Stimulated activated CD4-positive, alpha-beta T cell treated with anti-CD3 and anti-CD28 coated beads, Interleukin-12 subunit alpha, Interleukin-12 subunit beta, amount 100 ng/mL, for 48 hours (primary cell): ENCODE measurements at places on chromosomes 6 and 20.
A peak's percentile ranks its signal among the peaks of the same experiment; 100 is the strongest.

DNA sequence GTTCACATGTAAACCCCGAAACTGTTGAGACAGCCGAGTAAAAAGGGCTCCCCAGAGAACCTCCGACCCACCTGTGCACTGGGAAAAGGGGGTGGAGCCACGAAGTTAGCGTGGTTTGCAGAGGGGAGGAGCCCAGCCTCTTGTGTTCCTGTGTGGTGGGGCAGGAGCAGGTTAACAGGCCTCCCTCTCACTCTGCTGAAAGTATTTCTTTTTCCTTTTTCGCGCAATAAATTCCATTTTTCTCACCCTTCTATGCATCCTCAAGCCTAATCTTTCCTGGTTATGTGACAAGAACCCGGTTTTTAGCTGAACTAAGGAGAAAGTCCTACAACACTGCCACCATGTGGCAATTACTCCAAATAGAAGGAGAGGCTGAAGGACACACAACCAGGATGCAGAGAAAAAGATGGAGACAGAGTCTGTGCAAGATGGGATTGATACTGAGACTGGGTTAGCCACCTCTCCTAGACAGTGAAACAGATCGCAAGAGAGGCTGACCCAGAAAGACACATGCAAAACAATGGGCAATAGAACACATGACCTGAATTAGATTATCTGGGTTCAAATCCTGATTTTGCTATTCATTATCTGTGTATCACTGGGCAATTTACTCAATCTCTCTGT, 168.7 kb upstream of the PRSS16 start:
- DNase-seq = peak; percentile 35

DNA sequence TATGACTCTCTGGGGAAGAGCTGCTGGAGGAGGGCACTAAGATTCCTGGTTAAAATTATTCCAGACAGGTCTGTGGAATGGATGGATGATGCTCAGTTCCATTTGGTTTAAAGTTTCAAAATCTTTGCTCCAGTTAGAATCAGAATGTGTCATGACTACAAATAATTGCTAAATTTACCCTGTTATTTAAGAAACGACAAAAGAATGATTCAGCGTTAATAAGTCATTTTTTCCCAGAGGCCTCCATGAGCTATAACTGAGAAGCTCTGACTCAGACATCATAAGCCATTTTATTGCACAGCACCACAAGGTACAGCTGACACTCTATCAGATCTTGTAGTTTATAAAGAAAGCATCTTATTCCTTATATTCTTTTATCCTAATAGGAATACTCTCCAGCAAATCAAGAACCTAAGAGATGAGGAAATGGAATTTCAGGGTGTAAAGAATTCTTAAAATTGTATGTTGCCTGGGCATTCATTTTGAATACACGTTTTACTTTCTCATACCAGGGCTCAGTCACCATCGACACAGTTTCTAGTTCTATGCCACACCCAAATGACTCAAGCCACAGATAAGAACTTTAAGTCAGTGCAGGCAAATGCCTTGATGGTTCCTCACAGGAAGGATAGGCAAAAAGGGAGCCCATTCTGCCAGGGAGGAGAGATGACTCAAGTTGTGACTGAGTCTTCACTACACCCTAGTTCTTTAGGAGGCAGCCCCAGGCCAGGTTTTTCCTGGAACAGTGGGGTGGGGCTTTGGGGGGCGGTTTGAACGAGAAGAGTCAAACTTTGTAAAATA, 636.0 kb downstream of the MMUT start:
- no peak for DNase-seq

- no peak for DNase-seq
Measured at GRCh38 chr6:133756078-133756695, 132.7 kb upstream of the TCF21 start.

GRCh38 chr6:136763716-136764516, 28.4 kb downstream of the MAP3K5 start:
- no peak for DNase-seq

- DNase-seq = no peak
Measured at GRCh38 chr6:21969192-21969591, 327.6 kb downstream of the PRL start.

DNA sequence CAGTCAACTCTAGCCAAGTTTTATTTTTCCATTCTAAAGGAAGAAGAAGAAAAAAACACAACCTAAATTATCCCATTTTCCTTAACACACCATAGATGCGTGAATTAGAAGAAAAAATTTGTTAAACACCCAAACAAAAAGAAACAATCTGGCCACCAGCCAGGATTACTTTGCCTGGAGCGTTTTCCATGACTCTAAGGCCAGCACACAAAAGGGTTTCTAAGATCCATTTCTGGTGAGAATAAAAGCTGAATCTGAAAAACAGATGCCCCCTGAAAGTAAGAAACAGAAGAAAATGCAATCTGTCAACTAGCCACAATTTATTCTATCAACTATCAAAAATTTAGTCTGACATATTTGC, 267.2 kb upstream of the SULF2 start:
- DNase-seq = no peak

DNA sequence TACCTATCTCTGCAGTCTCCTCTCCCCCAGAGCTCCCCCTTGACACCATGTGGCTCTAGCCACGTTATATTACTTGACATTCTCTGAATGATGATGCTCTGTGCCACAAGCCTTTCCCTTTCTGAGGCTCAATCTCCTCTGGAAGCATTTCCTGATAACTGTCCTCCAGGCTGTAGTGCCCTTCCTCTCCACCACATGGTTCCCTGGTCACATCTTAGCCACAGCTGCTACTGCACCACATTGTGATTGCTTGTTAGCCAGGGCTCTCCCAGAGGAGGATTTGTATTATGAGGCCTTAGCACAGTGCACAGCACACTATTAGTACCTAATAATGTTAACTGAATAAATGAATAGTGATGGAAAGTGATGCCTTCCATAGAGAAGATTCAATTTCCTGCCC, 63.9 kb upstream of the RCAN2 start:
- DNase-seq = no peak

- no peak for DNase-seq
Measured at GRCh38 chr6:169988769-169989550, 237.5 kb downstream of the ERMARD start.

DNA sequence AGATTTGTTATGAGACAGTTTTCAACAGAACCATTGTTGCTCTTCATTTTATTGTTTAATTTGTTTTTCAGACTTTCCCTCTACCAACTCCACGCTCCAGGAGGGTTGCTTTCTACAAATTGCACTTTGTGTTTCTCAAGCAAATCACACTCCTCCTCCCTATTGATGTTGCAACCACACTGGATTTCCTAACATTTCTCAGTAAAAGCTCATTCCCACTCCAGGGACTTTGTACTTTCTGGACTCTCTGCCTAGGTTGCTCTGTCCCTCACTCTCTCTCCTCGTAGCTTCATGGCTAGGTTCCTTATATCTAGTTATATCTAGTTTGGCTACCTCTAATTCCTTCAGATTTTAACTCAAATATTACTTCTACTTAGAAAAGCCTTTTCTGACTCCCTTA, 20.3 kb downstream of the PGK2 start:
- DNase-seq = no peak

- DNase-seq = no peak
Measured at GRCh38 chr6:75180864-75181263, 25.0 kb downstream of the COL12A1 start.

DNA sequence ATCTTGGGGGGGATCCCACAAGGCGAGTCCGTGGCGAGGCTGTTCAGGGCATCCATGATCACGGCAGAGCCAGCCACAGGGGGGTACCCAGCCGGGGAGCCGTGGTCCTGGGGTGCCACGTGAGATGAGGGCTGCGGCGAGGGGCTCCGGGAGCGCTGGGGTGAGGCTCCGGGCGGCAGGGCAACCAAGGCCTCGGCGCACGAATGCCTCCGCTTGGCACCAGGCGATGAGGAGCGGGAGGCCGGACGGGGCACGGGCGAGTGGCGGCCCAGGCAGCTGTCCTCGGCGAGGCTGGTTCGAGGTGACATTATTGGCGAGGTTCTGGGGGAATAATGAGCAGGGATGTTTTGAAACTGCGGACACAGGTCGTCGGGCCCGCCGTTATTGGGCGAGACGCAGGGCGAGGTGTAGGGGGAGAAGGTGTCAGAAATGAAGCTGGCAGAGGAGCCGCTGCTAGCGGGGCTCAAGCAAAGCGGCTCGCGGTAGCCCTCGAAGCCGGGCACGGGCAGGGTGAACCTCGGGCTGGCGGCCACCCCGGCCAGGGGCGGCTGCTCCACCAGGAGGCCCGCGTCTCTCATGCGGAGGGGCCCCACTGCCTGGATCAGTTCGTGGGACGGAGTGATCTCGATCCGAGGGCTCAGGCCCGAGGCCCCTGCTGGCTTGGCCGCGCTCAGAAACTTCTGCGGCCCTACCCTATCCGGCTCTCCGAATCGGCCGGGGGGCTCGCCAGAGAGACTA, 19.1 kb downstream of the NFATC2 start:
- no peak for DNase-seq

DNA sequence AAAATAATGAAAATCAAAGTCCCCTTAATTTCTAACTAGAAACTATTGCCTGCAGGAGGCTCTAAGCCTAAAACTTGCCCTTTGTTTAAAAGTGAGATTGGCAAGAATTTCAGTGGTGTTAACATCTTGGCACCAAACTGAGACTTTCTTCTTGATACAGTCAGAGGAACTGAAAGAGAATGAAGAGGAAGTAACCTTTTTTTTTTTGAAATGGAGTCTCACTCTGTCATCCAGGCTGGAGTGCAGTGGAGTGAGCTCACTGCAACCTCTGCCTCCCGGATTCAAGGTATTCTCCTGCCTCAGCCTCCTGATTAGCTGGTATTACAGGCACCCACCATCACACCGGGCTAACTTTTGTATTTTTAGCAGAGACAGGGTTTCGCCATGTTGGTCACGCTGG, 3.6 kb downstream of the DOP1A start:
- DNase-seq = no peak

- DNase-seq = no peak
Measured at GRCh38 chr20:10798811-10799210, 125.0 kb upstream of the JAG1 start.

DNA sequence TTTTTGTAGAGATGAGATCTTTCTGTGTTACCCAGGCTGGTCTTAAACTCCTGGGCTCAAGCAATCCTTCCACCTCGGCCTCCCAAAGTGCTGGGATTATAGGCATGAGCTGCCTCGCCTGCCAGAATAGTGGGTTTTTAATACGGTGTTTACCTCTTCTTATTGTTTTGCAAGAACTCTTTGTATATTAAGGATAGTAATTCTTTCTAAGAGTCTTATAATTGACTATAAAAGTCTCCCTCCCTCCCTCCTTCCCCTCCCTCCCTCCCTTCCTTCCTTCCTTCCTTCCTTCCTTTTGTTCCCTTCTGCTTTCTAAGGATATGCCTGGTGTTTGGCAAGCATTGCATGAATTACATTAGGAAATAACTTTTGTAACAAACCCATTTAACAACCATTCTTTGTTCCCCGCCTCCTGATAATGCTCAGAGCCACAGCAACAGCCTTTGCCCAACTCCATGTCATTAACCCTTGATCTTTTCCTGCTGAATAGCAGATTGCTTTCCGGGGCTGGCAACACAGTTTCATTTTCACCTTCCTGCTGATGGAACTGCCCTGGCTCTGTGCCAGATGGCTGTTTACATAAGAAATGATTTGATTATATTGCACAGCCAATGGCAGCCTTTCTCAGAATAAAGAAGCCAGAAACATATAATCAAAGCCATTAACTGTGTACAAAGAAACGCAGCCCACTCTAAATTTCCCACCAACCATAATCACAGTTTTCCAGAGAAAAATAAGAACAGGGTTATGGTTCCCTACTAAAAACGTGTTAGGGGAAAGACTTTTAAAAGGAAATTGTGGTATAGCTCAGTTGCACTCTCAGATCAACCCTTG, 143.7 kb upstream of the PTPN1 start:
- DNase-seq = no peak

DNA sequence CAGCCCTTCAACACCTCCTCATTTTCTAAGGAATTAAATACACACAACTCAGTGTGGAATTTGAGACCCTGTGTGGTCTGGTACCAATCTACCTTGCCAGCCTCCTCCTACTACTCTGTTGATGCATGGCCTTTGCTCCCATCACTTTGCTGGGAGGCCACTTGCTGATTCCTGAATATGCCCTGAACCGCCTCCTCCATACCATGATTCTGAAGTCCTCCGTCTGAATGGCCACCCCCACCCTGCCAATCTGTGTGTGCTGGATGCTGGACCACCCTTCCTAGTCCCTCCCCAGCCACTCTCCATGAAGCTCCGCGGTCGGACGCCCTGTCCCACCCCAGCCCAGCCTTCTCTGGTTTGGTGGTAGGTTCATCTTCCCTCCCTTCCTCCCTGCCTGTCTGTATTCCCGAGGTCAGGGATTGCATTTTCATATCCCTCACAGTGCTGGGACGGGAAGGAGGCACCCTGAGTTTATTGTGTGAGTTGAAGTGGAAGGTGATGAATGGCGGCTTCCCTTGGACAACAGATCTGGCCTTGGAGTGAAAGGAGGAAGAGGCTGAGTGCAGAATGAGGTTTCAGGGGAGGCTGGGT, 138.3 kb downstream of the CDC5L start:
- DNase-seq = no peak

DNA sequence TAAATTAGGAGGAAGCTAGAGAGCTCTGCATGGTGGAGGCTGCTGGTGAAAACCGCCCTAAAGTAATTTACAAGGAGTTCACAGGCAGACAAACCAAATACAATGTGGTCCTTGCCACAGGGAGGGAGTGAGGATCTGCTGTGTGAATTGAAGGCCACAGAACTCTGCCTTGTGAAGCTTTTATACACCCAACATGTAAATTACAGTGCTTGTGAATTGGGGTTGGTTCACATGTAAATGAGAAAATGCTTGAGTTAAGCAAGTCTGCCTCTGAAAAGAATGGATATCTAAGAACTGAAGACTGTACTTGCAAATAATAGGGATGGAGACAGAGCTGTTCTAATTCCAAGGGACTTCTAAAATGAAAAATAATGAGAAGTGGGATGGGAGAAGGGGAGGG, 194.2 kb downstream of the SLC35F1 start:
- no peak for DNase-seq

DNA sequence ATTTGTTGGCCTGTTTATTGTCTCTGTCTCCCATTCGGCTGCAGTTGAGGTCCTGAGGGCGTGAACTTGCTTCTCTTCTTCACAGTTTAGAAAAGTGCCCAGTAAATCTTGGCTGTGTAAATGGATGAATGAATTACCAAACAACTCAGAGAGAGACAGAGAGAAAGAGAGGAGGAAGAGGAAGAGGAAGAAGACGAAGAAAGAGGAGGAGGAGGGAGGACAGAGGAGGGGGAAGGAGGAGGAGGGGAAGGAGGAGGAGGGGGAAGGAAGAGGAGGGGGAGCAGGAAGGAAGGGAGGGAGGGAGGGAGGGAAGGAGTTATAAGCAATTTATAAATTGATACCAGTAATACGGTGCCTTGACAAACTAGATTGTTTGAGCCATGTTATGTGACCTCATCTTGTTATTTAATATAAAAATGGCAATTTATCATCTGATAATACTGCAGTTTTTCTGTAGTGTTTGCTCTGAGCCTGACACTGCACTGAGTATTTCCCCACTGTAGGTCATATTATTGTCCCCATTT, 18.7 kb downstream of the HCK start:
- no peak for DNase-seq

GRCh38 chr20:61123286-61123685, 128.8 kb upstream of the CDH4 start:
- no peak for DNase-seq

DNA sequence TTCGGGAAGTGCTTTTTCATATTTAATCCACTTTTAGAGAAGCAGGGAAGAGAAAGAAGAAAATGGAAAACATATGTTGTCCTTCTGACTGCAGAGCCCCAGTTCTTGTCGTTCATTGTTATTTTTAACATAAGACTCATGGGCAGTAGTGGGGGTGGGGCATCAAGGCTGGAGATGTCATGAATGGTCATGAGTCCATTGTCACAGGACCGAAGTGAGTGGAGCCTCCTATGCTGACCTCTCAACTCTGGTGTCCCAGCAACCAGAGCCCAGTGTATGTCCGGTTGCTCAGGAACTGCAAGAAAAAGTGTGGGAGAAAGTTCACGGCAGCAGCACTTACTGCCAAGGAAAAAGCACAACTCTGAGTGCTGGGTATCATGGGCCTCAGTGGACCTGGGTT, 108.6 kb downstream of the BANF2 start:
- no peak for DNase-seq
